ENCODE measurements at places on chromosomes 1 and 21. TPM values are rescaled to one million over a fixed set of nuclear protein-coding genes. Genes with fewer than 3 reads are reported as not detected.

Gene HES3
- total RNA-seq: not detected

Gene FTCD
- total RNA-seq: 0.12 TPM

Gene FMOD
- not detected for total RNA-seq

Gene IFI44L
- 0.09 TPM for total RNA-seq

Gene ANKRD35
- total RNA-seq: not detected

Gene TDRD10
- not detected for total RNA-seq

Gene PLA2G4A
- total RNA-seq: 12.0 TPM

Gene AQP10
- not detected for total RNA-seq

Gene CRYBG2
- total RNA-seq: 1.2 TPM

Gene C1orf185
- not detected for total RNA-seq

Gene AIRE
- not detected for total RNA-seq

Gene C1orf167
- total RNA-seq: not detected

Gene HEYL
- total RNA-seq: 3.2 TPM

Gene TMEM81
- 2.5 TPM for total RNA-seq

Gene ATP1A4
- total RNA-seq: not detected

Gene TRABD2B
- 1.4 TPM for total RNA-seq

Gene LCE2C
- total RNA-seq: not detected

Gene C4BPA
- 0.60 TPM for total RNA-seq

Gene LGR6
- total RNA-seq: 0.45 TPM

Gene INKA2
- 1.9 TPM for total RNA-seq

Gene OTUD3
- total RNA-seq: 2.6 TPM

Gene AADACL3
- not detected for total RNA-seq

Gene C1orf141
- not detected for total RNA-seq

Gene TCHH
- total RNA-seq: 0.25 TPM

Gene CADM3
- total RNA-seq: 0.24 TPM

Gene LAMC2
- 21.5 TPM for total RNA-seq

Gene EPHA8
- 0.04 TPM for total RNA-seq

Gene FCRL6
- total RNA-seq: not detected

Gene NBL1
- total RNA-seq: 39.0 TPM

Gene F13B
- total RNA-seq: 0.08 TPM

Gene CCSAP
- total RNA-seq: 4.8 TPM

Gene BLACAT1
- not detected for total RNA-seq

Gene KRTAP22-2
- not detected for total RNA-seq

Gene RAB42
- 2.2 TPM for total RNA-seq

Gene TLR5
- 0.13 TPM for total RNA-seq

Gene SH3BGR
- total RNA-seq: 1.2 TPM

Gene PAPPA2
- total RNA-seq: 0.01 TPM
